ENCODE measurements at places on chromosomes 3 and 15.

- no peak for DNase-seq
Measured at GRCh38 chr3:111762537-111762936, 96.5 kb upstream of the PHLDB2 start.

DNA sequence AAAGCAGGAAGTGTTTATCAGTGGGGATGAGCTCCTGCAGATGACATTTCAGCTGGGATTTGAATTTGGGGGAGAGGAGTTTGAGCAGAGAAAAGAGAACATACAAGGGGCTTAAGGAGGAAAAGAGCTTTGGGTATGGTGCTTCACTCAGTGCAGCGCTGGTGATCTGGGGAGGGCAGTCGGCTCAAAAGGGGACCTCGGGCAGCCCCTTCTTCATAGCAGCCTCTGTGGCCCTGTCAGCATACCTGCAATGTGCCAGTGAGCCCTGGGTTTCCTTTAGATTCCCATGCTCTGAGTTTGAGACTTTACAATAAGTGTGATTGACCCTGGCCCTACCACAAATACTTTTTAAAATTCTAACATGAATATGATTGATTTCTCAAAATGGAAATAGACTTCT lies 40.2 kb downstream of the ROPN1B start:
- no peak for DNase-seq

DNA sequence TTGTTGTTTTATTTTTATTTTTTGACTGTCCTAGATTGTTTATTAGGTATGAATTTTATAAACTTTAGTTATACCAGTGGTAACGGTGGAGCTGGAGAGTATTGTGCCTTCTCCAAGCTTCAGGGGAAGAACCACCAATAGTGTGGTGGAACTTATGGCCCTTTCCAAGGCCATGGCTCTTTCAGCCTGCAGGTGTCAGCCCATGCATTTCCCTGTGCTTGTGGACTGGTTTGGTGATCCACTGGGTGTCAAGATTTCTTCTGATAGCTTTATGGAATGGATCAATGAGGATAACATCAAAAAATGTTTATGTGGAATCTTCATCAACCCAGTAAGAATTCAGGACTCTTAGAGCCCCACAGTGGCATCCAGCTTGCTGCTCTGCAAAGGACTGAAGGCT lies 19.2 kb upstream of the SCAMP5 start:
- no peak for DNase-seq

GRCh38 chr3:171685116-171685895 lies 125.0 kb downstream of the PLD1 start:
- no peak for DNase-seq

- DNase-seq, result no peak
Measured at GRCh38 chr15:50933341-50933740, 24.9 kb downstream of the AP4E1 start.

Data from stimulated activated CD4-positive, alpha-beta T cell treated with anti-CD3 and anti-CD28 coated beads, Interleukin-1b, Interleukin-23, amount 100 ng/mL, for 1 hour (primary cell).